Inflammatory macrophage treated with lipopolysaccharide for 1 hour (primary cell): ENCODE measurements at places on chromosomes 3 and 15.
A peak's percentile ranks its signal among the peaks of the same experiment; 100 is the strongest.

DNA sequence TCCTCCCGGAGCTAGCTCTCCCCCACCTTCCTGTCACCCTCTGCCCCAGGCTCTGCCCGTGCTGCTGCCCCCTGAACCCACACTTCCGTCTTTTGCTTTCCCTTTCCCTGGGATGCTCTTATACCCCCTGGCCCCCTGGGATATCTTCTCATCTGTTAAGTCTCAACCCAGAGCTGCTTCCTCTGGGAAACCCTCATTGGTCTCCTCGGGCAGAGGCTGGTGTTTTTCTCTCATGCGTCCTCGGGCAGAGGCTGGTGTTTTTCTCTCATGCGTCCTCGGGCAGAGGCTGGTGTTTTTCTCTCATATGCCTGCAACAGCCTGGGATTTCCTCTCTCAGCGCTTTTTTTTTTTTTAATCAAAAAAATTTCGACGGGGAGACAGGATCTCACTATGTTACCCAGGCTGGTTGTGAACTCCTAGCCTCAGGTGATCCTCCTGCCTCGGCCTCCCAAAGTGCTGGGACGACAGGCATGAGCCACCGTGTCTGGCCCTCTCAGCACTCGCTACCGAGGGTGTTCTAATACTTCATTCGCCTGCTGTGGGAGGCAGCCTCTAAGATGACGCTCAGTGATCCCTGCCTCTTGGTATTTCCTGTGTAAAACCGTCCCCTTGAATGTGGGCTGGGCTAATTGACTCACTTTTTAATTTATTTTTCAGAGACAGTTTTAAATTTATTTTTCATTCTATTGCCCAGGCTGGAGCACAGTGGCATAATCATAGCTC lies 62.7 kb upstream of the TFRC start:
- DNase-seq, result no peak

- DNase-seq, result no peak
These were observed 41.2 kb downstream of the TUBGCP4 start for GRCh38 chr15:43412096-43412495.

GRCh38 chr3:160951642-160952487 lies 153.3 kb downstream of the B3GALNT1 start:
- DNase-seq, result no peak

DNA sequence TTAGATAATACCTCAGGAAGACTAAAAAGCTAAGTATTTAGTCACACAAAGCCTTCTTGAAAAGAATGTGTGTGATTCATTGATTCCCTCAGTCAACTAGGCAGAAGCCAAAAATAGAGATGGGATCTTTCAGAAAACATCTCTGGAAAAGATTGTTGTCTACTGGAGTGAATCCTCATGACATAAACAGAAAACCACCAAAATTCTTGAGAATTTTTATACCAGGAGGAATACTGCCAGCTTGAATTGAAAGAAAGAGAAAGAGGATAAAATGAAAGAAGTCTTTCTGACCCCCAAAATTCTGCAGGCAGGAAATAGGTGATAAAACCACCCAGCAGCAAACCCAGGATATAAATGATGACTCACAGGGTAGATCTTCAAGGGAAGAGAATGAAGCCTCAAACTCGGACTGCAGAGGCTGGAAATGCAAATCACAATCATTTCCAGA lies 363.1 kb upstream of the PLSCR5 start:
- DNase-seq, result no peak

DNA sequence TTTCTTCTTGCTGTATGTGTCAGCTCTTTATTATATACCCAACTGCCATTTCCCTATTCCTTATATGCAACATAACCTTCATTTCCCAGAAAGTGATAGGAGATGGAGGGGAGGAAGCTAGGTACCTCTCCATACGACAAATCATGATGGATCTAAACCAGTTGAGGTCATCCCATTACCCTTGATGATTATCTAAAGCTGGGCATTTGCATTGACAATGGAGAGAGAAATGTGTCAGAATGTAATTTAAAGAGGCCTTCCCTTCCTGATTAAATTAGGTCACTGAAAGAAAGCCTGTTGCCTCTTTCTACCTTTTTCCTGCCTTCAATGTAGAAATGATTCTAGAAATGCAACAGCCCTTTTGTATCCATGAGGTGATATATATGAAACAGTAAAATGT lies 81.9 kb downstream of the SUCNR1 start:
- DNase-seq, result no peak

- DNase-seq, result no peak
These were observed 778 bp upstream of the AP4E1 start for GRCh38 chr15:50907601-50908208.

DNA sequence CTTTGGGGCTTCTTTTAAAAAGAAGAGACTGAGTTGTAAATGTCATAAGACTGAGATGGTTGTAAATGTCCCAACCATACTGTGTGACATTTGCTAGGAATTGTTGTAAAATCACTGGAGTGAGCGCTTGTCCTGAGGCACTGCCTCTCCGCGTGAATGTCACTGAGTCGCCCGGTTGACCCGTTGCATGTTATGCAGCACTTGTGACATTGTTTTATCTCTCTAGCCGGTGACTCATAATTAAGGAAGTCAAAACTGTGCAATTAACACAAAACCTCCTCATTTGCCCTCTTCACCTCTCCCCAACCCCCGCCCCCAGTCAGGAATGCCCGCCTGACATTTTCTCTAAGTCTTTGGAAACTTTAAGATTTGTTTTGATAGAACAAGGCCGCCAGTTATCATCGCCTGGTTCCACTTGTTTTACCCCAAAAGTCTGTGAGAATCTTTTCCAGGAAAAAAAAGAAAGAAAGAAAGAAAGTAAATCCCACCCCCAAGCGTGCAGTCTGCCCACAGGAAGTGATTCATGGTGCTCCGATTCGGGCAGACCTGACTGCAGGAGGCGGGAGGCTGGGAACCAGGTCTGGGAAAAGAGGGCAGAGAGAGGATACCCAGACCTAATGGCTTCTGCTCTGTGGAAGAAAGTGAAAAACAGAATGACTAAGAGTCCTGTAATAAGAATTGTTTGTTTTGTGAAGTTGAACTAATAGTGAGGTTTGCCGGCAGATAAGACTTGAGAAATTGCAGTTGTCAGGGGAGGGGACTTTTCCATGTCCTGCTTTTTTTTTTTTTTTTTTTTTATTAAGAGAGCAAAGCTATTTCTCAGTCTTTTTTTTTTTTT lies 84.8 kb downstream of the SMAD3 start:
- peak; percentile 85 for DNase-seq

DNA sequence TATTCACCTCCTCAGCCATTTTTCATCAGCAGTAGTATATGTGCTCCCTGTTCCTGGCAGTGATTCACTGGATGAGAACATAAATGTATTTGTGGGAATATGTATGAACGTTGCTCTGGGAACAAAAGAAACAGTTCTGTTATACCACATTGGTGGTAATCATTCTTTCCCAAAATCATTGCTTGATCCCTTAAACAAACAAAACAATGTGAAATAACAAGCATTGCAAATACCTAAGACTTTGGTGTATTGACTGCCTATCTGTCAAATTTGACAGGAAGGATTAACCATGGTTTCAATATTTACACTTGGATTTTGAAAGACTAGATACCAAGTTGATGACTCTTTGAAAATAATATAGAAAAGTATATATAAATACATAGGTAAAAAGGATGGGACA lies 284.1 kb downstream of the FHIT start:
- no peak for DNase-seq

DNA sequence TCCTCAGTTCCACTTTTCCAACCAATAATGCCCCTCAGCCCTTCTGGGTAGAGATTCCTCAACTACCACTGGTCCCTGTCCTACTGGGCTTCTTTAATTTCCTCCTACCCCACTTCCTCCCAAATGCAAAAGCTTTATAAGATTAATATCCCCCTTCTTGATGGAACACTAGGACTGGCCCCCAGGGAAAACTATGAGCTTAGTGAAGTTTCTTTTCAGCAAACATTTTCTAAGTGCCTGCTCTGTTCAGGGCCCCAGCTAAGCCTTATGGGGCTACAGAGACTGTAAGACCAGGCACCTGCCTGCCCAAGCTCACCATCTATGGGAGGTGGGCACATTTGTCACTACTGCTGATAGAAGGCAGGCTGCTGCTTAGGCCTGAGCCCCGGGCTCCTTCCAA lies 79.4 kb downstream of the RPLP1 start:
- no peak for DNase-seq

DNA sequence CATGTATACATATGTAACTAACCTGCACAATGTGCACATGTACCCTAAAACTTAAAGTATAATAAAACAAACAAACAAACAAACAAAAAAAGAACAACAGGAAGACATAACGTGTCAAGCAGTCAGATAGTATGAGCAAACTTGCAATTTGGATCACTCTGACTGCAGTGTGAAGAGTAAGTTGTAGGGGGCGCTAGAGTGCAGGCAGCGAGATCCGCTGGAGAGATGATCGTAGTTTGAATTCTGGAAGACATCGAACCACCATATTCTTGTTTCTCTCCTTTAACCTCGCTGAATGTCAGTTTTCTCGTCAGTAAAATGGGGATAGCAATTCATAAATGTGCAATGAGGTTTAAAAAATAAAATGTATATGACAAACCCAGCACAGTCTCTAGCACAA lies 165.2 kb upstream of the LMCD1 start:
- no peak for DNase-seq
